ENCODE measurements at places on chromosomes 4 and X. TPM values are rescaled to one million over a fixed set of nuclear protein-coding genes. Genes with fewer than 3 reads are reported as not detected.

The STPG2 gene
- 0.36 TPM for polyA plus RNA-seq

The AREG gene
- polyA plus RNA-seq: 4.6 TPM

The HTRA3 gene
- polyA plus RNA-seq: 15.5 TPM

The FGA gene
- 23.0 TPM for polyA plus RNA-seq

The GAGE12F gene
- not detected for polyA plus RNA-seq

The BST1 gene
- 52.7 TPM for polyA plus RNA-seq

The DSPP gene
- 0.01 TPM for polyA plus RNA-seq
